ENCODE measurements at places on chromosomes 6 and 20.

GRCh38 chr6:37481711-37482605 lies 17.7 kb downstream of the CCDC167 start:
- no peak for DNase-seq

DNA sequence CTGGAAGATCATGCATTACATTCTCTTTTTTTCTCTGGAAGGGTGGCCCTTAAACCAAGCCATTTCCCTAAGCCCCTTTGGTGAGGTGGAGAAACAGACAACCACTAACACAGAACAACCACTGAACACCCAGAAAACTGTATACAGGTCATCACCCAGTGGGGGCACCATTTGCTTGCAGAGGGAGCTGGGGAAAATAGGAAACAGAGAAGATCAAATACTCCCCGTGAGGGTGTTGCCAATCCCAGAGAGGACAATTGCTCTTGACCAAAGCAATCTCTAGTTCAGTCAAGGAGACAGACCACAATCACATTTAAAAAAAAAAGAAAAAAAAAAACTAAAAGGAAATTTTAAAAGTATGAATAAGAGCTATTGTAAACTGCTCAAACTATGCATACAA lies 865 bp upstream of the DAAM2 start:
- DNase-seq: no peak

DNA sequence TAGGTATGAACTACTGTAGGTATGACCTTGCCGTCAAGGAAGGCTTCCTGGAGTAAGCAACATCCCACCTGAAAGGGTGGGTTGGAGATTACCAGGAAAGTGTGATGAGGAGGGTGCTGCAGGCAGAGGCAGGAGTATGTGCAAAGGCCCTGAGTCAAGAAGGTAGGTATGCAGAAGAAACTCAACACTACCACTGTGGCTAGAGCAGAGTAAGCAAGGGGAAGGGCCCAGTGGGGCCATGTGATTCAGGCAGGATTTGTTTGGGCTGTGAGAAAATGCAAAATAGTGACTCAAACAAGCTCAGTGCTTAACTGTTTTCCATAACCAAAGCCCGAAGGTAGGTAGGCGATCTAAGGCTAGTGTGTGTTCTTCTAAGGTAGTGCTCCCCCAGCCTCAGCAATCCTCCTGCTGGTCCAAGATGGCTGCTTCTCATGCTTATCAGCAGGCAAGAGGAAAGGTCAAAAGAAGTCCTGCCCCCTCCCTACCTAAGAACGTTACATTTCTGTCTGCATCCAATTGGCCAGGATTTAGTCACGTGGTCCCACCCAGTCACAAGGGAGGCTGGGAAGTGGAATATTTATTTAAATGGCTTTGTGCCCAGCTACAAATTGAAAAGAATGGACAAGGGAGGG lies 36.2 kb upstream of the HMGA1 start:
- DNase-seq: no peak

DNA sequence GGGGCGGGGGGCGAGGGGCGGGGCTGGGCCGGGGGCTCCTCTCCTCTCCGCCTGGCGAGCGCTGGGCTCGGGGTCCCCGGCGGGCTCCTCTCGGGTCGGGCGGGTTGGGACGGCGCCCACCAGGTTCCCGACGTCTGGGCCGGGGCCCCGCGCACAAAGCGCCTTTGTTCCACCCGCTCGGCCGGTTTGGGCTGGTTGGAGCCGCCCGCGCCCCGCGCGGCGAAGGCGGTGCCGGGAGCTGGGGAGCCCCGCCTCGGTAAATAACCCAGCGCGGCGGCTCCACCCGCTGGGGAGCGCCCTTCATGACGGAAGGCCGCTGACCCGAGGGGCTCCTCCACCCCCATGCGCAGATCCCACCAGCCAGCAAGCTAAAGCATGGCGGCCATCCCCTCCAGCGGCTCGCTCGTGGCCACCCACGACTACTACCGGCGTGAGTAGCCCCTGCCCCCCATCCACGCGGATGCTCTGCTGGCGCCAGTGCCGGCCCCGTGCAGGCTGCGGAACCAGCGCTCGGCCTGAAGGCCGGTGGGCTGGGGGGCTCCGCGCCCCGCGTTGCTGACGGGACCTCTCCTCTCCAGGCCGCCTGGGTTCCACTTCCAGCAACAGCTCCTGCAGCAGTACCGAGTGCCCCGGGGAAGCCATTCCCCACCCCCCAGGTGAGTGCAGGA lies 503 bp downstream of the PPDPF start:
- peak; percentile 73 for DNase-seq

DNA sequence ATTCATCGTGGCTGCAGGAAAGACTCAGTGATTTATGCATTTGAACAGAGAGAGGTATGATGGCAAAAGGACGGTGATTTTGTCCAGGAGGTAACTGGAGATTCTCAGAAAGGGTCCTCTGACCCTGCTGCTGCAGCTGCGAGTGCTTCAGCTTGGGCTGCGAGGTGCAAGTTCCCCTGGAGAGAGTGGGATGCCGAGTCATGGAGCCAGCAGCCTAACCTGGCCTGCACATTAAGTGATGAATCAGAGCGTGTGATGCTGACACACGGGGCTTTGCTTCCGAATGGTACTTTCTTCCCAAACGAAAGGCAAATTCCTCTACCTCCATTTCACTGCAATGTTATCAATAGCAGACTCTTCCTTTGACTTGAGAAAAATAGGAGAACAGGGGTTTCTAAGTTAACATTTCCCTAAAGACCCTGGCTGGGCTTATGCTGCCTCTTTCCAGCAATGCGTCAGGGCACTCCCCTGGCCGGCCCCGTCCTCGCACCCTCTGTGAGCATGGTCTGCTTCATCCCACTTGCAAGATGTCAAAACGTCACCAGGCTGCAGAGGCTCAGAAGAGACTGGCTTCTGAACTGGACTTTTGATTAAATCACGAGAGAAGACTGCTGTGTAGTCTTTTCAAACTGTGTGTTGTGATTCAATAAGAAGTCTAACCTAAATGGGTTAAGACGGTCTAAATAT lies 628.0 kb upstream of the AGPAT4 start:
- DNase-seq: no peak

DNA sequence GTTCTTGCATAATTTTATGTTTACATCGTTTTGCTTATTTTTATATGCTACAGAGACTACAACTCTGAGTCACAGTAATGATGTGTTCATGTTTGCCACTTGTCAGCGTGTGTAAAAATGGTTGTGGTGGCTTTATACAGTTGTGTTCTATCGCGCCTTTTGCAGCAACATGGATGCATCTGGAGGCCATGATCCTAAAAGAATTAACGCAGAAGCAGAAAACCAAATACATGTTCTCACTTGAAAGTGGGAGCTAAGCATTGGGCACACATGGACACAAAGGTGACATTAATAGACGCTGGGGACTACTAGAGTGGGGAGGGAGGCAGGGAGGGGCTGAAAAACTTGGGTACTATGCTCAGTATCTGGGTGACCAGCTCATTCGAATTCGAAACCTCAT lies 996 bp upstream of the SEC23B start:
- peak; percentile 47 for DNase-seq

DNA sequence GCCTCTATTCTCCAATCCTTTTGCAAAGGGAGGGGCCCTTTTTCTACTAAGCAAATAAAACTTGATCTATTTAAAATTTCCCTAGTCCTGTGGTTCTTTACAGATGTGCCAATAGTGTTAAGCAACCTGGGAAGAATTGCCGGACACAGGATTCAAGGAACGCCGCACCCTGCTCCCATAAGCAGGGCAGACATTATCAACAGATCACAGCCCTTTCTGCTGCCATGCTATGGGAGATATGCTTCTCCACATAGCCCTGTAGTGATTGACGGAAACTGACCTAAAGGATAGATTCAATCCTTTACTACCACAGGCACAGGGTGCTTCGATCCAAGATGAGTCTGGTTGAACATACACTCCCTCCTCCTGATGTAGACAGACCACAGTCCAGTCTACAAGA lies 118.4 kb upstream of the TRAF3IP2 start:
- no peak for DNase-seq

DNA sequence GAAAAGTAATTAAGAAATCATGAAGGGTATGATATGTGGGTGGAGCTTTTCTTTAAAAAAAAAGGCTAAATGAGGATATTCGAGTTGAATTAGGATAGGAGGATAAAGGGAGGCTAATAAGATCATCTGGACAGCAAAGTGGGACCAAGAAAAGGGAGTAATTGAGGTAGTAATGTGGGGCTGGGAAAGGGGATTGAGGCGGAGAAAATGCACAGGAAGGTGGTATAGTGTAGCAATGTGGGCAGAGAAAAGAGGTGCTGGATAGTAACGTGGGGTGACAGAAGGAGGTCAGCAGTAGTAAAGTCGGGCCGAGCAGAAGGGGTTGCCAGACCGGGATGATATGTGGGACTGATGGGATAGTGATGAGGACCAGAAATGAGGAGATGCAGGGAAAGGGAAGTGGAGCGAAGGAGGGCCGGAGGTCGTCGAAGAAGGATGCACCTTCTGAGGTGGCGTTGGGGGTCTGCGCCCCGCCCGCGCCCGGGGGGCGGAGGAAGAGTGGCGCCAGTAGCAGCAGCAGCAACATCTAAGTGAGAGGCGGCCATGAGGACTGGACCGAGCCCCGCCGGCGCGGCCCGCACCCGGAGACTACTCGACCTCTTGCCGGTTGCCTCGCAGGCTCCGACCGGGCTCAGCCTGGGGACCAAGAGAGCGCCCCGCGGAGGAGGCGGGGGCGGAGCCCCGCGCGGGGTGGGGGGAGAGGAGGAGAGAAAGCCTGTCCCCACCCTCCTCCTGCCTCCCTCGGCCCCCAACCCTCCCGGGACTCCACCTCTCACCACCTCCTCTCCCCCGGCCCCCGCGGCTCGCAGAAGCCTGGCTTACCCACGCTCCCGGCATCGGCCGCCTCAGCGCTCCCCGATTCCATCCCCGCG lies 887 bp downstream of the GABBR1 start:
- peak; percentile 51 for DNase-seq

DNA sequence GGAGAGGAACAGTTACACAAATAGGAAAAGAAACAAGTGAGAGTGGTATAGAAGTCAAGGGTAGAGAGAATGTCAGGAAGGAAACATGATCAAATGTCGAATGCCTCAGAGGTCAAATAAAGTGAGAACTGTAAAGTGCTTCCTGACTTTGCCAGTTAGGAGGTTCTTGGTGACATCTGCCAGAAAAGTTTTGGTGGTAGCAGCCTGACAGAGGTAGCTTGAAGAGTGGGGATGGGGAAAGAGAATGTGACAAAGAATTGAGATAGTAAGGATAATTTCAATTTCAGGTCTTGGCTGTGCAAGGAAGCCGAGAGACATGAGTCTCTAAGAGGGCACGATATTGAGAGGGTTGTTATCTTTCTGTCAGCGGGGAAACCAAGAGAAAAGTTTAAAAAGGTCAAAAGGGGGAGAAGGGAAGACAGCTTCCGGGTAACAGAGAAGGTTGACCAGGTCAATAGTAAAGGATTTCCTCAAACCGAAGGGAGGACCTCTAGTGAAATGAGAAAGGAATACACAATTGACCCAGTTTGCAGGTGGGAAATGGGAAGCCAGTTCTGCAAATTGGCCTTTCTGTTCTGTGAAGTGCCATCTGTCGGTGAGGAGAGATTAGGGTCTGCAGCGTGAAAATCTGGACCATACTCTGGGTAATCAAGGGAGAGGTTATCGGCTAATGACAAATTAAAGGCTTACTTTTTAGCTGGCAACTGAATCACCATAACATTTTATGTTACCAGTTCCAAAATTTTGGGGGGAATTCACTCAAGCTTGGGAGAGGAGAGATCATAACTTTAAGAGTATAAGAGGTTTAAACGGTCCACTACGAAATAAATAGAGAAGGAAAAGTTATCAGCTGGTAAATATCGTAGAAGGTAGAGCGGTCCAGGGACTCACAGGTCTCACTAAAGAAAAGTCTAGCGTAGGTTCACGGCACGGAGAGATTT lies 973 bp upstream of the BRD2 start:
- peak; percentile 43 for DNase-seq

DNA sequence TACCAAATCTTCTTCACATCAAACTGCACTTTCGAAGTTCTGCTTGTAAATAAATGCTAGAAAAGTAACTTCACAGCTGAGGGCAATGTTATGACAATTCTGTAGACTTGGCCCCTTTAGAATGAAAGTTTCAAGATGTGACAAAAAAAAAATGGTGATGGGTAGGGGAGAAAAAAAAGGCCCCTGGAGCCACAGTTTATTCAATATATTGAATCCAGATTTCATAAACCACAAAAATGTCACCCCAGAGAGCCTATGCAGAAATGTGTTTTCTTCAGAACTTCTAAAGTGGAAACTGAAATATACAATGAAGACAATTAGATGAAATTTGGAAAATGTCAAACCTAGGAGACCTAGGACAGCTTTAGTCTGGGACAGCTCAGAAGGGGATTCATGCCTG lies 143.1 kb downstream of the EDN3 start:
- no peak for DNase-seq

DNA sequence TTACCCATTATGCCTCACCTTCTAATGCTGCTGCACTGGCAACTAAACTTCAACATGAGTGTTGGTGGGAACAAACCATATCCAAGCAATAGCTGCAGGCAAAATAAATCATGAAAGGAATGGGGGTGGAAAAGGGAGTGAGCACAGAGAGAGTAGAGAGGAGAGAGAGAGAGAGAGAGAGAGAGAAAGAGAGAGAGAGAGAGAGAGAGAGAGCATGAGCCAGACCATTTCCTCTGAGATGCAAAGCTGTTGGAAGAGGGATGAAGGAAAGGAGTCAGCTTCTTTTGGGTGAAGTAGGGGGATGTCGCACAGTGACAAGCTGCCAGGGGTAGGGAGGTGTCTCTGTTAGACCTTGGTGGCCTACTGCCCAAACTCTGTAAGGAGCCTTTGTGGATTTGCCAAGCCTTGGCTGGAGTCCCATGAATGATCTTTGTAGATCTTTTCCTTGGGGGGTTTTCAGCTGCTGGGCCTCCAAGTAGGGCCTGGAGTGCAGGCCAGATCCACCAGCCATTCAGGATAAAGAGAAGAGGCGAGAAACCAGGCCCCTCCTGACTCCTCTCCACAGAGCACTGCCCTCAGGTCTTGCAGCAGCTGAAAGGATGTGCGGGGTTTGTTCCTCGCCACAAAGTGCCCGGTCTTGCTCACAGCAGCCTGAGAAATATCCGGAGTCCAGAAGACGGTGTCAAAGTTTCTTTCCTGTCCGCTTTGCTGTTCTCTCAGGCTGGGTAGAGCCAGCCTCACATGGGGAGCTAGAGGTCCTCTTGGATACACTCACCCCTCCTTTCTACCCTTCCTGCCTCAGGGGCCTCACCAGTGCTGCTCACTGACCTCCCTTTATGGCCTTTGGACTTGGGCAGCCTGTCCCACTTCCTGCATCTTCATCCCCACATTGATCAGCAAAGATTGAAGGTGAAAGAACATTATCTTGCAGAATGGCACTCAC lies 17.8 kb downstream of the BTBD3 start:
- DNase-seq: no peak

GRCh38 chr6:2616811-2617210 lies 133.9 kb downstream of the MYLK4 start:
- no peak for DNase-seq

GRCh38 chr6:138719744-138720143 lies 53.8 kb upstream of the CCDC28A start:
- no peak for DNase-seq

GRCh38 chr6:37785002-37785662 lies 34.4 kb upstream of the ZFAND3 start:
- no peak for DNase-seq

GRCh38 chr6:117205876-117206275 lies 59.5 kb upstream of the VGLL2 start:
- no peak for DNase-seq
